ENCODE measurements at places on chromosomes 6 and 20.

GRCh38 chr6:109172101-109172746 is 76.9 kb downstream of the CEP57L1 start:
- DNase-seq = no peak

DNA sequence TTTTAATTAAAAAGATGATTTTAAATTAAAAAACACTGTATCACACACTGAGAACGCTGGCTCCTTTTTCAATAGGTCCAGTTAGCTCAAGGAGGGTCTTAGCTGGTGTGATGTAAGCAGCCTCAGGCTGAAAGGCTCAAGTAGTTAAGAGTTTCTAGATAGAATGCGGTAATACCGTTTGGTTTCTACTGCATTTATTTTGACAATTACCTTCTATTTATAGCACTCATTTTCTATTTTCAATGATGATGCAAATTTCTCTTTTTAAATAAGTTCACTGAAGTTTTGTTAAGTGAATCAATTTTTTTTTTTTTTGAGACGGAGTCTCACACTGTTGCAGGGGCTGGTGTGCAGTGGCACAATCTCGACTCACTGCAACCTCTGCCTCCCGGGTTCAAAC is 87.1 kb downstream of the PREX1 start:
- no peak for DNase-seq

DNA sequence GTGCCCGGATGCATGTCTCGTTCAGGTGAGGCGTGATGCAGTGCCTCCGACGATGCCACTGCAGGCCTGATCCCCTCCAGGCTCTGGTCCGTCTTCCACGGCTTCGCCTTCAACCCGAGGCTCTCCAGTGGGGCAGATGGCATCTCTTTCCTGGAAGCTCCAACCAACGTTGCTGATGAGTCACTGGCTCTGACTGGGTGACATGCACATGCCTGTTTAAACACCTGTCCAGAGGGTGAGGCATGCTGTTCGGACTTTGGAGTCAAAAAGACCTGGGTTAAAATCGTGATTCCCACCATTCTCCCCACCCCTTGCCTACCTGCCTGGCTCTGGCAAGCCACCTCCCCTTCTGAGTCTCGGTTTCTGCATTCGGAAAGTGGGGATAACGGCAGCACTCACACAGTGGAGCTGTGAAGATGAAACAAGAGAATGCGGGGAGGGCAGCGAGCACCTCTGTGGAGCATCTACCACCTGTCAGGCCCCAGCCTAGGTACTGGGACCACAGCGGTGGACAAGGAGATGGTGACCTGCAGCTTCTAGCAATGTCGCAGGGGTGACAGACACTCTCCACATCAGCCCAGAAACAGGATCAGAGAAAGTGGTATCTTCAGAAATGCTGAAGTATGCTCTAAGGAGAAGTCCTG is 8.5 kb upstream of the EDN3 start:
- peak; percentile 5 for DNase-seq

DNA sequence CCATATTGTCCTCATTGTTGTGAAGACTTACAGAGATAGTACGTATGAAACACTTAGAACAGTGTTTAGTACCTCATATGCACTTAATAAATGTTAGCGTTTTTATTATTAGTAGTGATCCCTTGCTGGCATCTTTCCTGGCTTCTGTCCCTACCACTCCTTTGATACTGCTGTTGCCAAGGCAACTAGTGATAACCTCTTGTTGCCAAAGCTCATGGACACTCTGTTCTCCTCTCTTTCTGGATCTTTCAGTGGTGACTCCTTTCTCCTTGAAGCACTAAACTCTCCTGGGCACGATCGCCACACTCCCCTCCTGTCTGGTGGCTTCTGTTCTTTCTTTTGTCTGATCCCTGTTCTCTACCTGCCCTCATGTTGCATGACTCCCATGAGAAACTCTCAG is 83.5 kb downstream of the FOXO3 start:
- no peak for DNase-seq

GRCh38 chr6:33857093-33857931 is 53.5 kb upstream of the MLN start:
- no peak for DNase-seq

- DNase-seq = no peak
Measured at GRCh38 chr6:84304881-84305280, 77.4 kb upstream of the CEP162 start.

GRCh38 chr6:15735567-15736265 is 72.9 kb upstream of the DTNBP1 start:
- peak; percentile 38 for DNase-seq

GRCh38 chr6:53466257-53466656 is 78.6 kb downstream of the GCLC start:
- DNase-seq = no peak

DNA sequence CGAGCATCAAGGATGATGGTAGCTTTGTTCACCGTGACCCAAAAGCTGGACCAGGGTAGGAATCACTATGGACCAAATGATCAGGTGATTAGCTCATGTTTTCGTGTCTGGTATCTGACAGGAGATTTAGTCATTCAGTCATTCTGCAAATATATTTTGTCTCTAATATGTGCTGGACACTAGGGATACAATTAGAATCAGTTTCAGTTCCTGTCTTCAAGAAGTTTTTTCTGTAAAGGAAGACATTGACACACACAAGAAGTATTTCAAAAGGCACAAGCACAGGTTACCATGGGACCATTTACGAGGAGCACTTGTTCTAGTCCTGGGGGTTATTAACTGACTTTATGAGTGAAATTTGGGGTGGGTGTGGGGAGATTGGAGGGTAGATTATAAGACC is 244.9 kb downstream of the HIVEP2 start:
- no peak for DNase-seq

- DNase-seq = no peak
Measured at GRCh38 chr6:38153798-38154345, 334.3 kb downstream of the ZFAND3 start.

DNA sequence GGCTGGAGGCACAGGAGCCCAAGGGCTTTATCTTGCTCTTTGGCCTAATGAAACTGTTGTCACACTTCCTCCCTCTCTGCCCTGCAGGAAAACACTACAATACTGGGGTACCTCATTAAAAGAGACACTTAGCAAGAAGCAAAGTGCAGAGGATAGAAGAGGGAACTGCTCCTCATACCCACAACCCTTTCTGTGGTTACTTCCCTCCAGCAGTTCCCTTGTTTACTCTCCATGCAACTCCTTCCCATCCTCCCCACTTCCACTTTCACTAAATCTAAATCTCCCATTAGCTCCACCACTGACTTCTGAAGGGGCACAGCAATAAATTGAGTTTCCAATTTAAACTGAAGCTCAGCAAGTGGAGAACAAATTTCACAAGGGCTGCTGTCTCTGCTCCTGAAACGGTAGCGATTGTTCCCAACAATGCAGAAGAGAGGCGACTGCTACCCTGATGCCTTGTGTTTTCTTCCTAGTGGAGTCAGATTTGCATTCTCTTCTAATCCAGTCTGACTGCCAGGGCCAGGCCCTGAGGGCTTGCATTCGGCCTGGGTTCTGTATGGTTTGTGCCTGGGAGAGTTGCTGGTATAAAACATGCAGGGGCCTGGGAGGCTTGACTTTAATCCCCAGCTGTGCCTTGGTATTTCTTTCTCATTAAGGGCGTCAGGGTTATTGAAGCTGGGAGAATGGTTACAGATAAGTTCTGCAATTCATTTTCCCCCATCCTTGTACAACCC is 454.7 kb downstream of the TFAP2B start:
- DNase-seq = no peak

GRCh38 chr6:90397047-90397446 is 100.4 kb upstream of the BACH2 start:
- no peak for DNase-seq

DNA sequence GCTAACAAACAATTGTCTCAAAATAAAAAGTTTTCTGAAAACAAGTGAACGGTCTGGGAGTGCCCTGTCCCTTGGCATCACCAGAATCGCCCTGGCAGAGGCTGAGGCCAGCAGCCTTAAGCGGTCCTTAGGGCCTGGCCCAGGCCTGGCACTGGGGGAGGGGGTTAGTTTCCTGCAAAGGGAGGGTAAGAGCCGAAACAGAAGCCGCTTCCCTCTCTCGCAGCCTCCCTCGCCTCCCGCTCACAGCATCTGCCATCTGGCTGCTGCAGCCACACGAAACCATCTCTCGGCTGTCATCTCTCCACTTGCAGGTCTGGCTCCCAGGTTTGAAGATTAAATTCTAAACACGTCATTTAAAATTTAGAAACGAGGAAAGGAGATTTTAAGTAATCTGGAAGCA is 31.5 kb downstream of the PMEPA1 start:
- DNase-seq = no peak

GRCh38 chr20:23889775-23890187 is 10.2 kb upstream of the CST5 start:
- DNase-seq = peak; percentile 13

GRCh38 chr6:11618533-11618932 is 81.0 kb downstream of the TMEM170B start:
- DNase-seq = peak; percentile 1

- DNase-seq = peak; percentile 15
Measured at GRCh38 chr6:148166339-148166968, 176.2 kb upstream of the SASH1 start.

GRCh38 chr6:108106261-108106660 is 31.7 kb upstream of the OSTM1 start:
- no peak for DNase-seq

- no peak for DNase-seq
Measured at GRCh38 chr6:2688401-2689064, 62.2 kb downstream of the MYLK4 start.

- DNase-seq = no peak
Measured at GRCh38 chr20:2932498-2932897, 59.2 kb downstream of the PTPRA start.

- peak; percentile 44 for DNase-seq
Measured at GRCh38 chr20:3239026-3239866, at the start of gene SLC4A11. SLC4A11 (minus strand) TSS chr20:3239190; CDS start chr20:3239137, 53 bp downstream.

DNA sequence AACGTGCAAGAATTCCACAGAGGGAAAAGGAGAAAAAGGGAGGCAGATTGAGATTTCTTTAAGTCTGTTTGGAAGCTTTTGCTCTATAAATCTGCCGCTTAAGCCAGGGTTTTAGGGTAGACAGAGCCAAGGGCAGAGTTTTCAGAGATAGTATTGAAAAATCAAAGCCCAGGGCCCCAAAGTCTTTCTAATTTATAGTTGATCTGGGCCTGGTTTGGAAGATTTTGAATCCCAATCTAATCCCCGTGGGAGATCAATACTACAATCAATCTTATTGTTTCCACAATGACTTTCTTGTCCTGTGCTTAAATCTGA is 3.3 kb downstream of the BMP2 start:
- no peak for DNase-seq

GRCh38 chr20:24163506-24163905 is 174.9 kb upstream of the GGTLC1 start:
- no peak for DNase-seq

- DNase-seq = no peak
Measured at GRCh38 chr20:14721926-14722452, 384.6 kb upstream of the FLRT3 start.

- no peak for DNase-seq
Measured at GRCh38 chr6:36610956-36611336, 16.8 kb downstream of the SRSF3 start.

- no peak for DNase-seq
Measured at GRCh38 chr20:63068711-63069367, 62.1 kb upstream of the BHLHE23 start.

- no peak for DNase-seq
Measured at GRCh38 chr20:61442075-61442670, 190.1 kb downstream of the CDH4 start.

GRCh38 chr6:37429352-37429750 is 3.7 kb upstream of the CMTR1 start:
- DNase-seq = no peak

- no peak for DNase-seq
Measured at GRCh38 chr6:160076009-160076408, 45.6 kb upstream of the SLC22A1 start.

DNA sequence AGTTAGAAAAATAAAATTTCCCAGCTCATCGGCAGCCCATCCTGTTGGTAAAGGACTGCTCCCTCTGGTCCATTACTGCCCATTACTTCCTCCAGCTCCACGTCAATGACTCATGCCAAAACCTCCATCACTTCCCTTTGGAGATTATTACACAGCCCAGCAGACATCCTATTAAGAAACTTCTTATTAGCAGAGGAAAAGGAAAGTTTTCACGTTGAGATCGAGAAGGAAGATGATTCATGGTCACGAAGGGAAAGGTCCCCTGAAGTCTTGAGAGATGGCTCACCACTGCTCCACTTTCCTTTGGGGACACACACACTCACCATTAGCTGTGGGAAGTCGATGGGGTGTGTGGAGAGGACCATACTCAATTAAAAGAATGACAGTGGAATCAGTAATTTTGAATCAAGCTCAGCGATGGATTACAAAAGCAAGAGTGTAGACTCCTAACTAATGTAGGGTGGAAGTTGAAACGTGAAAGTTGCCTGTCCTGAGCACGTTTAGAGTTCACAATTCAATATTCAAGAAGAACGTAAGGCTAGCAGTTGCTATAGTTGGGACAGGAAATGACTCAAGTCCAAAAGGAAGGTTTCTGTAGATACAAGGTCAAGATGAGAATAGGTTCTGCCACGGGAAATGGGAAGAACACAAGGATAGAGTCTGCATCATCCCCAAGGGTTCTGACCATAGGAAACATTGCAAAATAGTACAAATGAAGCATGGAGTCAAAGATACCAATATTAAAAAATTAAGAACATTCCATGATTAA is 21.6 kb downstream of the SASH1 start:
- DNase-seq = no peak

- DNase-seq = no peak
Measured at GRCh38 chr6:30570740-30571074, 535 bp upstream of the ABCF1 start.

DNA sequence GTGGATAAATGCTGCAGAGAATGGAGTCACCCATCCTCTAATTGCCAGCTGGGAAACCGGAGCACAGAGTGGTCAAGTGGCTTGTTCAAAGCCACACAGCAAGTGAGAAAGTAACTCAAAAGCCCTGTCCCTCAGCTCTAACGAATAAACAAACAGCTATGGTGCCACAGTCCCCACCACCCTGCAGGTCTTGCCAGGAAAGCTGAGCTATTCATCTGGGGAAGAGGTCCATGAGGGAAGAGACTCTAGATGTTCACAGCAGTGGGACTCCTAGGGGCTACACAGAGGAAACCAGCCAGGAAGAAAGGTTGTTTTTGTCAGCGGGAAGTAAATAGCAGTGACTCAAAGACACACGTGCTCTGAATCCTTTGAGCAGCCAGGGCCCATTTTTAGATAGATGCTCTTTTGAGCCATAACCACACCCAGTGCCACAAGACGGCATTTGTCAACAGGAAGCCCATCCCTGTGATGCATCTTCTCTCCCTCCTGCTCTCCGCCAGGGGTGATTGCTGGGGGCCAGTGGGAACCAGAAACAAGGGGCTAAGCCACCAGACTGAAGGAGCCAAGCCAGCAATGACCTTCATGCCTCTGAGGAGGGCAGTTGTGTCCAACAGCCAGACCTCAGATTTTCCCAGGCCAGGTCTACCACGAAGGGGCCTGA is 32.4 kb upstream of the TCP11 start:
- no peak for DNase-seq

- DNase-seq = no peak
Measured at GRCh38 chr6:42340511-42340910, 111.2 kb downstream of the TRERF1 start.
